CD4-positive, alpha-beta T cell treated with Interleukin-4 for 1 hour (primary cell): ENCODE measurements at places on chromosomes 1 and 21.

- DNase-seq: no peak
These were observed at the start of gene CHODL for GRCh38 chr21:18244671-18245463. Gene CHODL, plus strand, starts transcription at chr21:18244833. Its CDS starts 391 bp downstream, at chr21:18245224.

- no peak for DNase-seq
These were observed 158.5 kb downstream of the KCNJ6 start for GRCh38 chr21:37757606-37758376.

DNA sequence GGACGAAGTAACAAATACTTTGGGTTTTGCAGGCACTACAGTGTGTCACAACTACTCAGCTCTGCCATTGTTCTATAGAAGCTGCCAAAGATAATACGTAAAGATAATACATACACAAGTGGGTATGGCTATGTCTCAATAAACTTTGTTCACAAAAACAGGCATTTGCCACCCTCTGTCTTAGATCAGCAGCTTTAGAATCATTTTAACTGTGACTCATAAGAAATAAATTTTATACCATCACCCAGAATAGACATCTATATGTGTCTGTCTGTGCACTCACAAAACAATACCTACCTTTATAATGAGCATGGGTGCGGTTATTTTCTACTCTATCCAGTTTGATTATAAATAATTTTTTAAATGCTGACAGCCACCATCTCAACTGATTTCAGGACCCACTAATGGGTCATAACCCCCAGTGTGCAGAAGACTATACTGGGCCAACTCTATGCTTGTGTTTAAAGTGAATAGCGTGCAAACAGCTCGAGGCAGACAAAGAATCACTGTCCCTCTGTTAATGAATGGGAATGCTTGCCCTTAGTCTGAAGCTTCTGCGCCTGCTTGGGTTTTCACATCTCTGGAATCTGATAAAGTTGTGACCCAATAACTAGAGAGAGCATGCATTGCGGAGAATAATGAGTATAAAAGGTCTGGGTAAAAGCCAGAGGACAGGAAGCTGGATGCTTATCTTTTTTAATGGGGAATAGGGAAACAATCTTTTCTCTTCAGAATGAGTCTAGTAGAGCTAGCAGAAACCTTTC is 216.2 kb downstream of the PLPP3 start:
- DNase-seq: no peak

DNA sequence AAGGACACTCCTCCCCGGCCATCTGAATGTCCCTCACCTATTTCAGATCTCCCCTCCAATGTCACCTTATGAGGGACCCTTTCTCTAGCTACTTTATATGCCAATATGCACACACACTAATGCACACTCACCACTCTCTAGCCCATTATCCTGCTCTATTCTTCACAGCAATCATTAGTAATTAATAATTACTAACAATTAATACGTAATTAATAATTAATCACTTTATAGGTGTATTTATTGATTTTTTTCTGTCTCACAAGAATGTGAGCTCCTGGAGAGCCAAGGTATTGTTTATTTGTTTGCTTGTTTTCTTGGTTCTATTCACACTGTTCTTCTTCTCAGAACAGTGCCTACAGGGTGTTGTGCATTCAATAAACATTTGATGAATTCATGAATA is 385.2 kb upstream of the DUSP10 start:
- no peak for DNase-seq

- DNase-seq: no peak
These were observed 15.4 kb upstream of the KLHL12 start for GRCh38 chr1:202942426-202942825.

DNA sequence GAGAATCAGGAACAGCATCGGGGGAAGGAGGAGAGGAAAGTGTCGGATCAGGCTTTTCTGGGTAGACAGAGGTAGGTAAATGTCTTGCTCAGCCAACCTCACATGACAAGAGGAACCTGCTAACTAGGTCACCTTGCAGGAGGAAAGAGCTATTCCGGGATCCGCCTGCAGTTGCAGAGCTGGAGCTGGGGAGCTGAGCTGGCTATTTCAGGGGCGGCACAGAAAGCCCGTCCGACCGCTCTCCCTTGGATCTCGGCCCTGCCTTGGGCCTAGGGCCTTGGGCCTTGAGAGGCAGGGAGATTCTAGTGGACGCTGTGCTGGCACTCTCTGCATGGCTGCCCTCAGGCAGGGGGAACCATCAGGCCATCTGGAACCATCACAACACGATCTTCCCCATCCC is 56.5 kb upstream of the CTPS1 start:
- DNase-seq: no peak
